ENCODE measurements at places on chromosomes 1 and 21.

DNA sequence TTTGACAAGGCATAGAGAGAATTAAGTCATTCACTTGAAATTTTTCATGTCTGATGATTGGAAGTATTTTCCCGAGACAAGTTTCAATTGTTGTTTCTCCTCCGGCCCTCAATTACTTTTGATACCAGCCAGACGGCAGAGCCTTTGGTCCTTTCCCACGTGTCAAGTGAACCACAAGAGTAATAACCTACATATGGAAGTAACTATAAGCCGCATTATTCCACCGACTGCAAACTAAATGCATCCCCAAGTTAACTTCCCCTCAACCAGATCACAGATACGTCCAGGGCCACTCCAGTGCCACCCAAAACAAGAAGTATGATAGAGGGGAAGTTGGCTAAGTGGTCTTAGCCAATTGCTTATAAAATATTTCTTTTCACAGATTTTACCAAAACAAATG is 20.2 kb downstream of the COLGALT2 start:
- no peak for DNase-seq

DNA sequence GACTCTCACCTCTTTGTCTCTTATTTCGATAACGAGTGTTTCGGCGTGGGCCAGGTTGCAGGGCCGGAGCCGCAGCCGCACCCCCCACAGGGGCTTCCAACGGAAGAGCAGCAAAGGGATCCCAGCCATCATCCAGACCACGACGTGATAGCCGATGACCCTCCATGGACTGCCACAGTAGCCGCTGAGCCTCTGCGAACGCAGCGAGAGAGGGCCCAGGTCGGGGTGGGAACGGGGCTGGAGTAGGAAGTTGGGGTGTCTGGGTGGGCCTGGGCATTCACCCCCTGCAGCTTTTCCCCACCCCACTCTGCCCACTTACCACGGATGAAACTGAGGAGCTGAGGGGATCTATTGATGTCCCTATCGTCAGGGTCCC is 6.4 kb downstream of the ATP13A2 start:
- DNase-seq, result no peak

GRCh38 chr1:7596126-7596965 is 174.8 kb upstream of the VAMP3 start:
- no peak for DNase-seq

DNA sequence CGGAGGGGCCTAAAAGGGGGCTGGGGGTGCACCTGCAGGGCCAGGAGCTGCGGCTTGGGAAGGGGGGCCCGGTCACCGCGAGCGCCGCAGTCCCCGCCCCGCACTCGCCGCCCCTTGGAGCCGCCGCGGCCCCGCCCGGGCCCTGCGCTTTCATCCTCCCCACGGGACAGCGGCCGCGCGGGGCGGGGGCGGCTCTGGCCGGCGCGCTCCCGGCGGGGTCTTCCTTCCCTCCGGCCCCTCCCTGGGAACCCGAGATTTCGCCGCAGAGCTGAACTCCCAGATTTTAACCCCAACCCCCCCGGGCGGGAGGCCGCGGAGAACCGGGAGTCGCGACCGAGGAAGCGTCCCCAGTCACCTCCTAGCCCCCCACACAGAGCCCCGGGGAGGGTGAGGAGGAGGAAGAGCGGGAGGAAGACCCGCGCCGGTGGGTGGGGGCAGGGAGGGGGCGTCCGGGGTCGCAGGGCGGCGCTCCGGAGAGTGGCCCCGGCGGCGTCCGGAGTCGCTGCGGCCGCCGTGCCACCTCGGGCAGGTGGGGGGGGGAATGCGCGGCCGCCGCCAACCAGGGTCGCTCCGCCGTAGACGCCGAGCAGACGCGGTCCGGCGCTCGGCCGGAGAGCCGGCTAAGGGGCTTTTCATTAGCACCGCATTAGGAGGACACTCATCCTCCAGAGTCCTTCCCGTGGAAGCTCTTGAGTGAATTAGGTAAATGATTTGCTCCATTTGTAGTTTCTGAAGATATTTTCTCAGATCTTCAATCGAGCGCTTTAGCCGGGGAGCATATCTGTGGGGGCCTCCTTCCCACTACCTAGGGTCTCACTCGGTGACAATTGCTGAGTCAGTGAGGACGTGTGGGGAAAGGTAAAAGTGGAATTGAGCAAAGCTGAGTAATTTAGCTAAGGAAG is 31.6 kb upstream of the NFIA start:
- peak; percentile 49 for DNase-seq

DNA sequence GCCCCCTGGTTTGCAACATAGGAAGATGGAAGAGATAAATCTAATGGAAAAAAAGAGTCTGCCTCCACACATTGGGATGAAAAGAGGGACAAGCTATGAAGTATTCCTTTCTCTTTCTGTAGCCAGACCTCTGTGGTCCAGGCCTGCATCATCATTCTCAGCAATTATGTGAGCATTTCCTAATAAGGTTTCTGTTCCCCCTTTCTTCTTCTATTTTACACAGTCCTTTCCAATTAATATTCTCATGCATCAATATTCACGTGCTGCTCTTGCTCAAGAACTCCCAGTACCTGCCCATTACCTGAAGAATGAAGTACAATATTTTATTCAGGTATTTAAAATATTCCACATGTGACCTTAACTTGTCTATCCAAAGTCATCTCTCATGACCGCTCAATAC is 8.2 kb upstream of the SLC30A1 start:
- DNase-seq, result no peak

All from B cell (primary cell).